ENCODE measurements at places on chromosomes 5 and 9.

GRCh38 chr9:111527347-111527746 lies 2.4 kb downstream of the ZNF483 start:
- no peak for DNase-seq

DNA sequence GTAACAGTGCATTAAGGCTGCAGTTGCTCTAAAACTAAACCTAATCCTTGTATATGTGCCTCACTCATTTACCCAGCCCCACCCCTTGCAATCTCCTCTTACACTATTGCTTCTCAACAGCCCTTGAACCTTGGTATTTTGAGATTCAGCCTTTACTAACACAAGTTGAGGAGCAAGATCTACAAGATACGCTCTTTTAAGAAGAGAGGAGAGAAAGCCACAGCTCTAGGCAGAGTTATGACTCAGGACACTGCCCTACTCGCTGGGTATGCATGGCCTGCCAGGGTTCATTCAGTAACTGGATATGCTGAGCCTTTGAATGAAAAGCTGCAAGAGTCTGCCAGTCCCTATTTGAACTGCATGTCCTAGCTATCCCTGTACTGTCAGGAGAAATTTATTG lies 219.5 kb downstream of the PCSK5 start:
- DNase-seq = no peak

DNA sequence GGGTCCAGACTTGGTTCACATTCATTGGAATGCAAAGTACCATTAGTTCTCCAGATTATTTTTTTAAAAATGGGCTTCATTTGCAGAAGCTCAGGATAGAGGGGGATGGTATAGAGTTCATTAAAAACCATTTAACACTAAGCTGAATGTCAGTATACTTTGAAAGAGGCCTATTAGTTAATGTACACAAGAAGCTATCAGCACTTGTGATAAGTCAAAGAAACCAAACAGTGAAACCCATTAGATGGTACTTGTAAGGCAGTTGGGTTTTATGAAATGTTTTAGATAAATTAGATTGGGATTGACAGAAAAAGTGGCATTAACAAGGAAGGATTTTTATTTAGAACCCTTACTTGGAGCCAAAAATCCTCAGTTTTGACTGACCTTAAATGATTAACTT lies 229.2 kb upstream of the MPDZ start:
- no peak for DNase-seq

DNA sequence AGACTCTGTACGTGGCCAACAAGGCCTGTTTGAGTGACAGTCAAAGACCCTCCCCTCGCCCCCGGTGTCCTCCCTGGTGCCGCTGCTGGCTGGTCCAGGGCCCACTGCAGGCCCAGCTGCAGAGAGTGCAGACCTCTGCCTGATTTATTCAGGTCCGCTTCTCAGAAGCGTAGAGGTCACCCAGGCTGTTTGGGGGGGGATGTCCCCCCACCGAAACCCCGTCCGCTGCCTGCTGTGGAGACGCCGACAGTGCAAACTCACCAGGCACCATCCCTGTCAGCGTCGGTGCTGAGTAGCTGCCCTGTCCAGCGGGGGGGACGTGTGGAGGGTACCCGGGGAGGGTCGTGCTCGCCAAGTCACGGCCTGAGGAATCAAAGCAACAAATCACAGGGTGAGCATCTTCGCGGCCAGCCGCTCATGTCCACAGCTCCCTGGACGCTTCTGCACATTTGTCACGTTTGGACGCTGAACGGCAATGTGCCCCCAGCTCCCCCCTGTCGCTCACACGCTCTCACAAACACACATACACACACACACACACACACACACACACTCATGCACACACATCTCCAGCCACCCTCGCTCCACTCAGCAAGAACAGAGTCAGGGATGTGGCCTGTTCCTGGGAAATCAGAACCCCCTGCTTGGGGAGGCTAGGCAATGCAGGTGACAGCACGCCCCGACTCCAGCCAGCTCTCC lies 152.2 kb downstream of the PAX5 start:
- DNase-seq = no peak

- no peak for DNase-seq
These were observed 536 bp upstream of the COMMD10 start for GRCh38 chr5:116084287-116084691.

- no peak for DNase-seq
These were observed 944.5 kb upstream of the CTNND2 start for GRCh38 chr5:12848709-12849108.

- DNase-seq = no peak
These were observed 102.7 kb downstream of the ADAMTS12 start for GRCh38 chr5:33788922-33789566.

- no peak for DNase-seq
These were observed 235.7 kb upstream of the ADAMTSL1 start for GRCh38 chr9:18238254-18238653.

DNA sequence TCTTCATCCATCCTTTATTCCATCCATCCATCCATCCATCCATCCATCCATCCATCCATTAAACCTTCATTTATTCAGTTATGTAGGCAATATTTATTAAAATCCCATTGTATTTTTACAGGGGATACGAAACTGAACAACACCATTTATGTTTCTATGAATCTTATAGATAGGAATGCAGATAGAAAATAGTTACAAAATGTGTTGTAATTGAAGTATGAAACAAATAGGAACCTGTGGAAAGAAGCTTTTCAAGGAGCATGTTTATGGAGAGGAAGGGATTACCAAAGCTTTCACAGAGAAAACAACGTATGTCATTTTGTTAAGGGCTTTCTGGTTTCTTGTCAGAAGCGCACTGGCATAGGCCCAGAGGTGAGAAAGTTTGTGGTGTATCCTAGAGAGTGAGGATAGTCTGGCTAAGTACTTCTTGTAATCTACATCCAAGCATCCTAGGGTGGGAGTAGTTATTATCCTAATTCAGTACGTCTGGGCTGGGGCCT lies 184.0 kb downstream of the CNTLN start:
- DNase-seq = no peak

DNA sequence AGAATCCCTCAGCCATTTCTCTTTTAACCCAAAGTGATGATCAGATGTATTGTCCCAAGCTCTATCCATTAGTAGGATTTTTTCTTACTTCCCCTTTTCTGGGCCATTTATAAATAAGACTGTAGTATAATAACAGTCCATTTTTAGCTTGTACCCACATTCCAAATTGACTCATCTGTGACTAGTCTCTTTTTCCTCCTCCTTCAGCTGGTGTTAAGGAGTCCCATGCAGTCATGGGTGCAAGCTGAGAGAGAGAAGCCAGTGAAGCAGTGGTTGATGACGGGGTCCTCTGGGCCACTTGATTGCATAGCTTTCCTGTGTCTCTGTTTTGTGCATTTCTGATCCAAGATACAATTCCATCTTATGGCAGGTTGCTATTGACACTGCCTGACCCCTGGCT lies 476.0 kb upstream of the CD180 start:
- no peak for DNase-seq

DNA sequence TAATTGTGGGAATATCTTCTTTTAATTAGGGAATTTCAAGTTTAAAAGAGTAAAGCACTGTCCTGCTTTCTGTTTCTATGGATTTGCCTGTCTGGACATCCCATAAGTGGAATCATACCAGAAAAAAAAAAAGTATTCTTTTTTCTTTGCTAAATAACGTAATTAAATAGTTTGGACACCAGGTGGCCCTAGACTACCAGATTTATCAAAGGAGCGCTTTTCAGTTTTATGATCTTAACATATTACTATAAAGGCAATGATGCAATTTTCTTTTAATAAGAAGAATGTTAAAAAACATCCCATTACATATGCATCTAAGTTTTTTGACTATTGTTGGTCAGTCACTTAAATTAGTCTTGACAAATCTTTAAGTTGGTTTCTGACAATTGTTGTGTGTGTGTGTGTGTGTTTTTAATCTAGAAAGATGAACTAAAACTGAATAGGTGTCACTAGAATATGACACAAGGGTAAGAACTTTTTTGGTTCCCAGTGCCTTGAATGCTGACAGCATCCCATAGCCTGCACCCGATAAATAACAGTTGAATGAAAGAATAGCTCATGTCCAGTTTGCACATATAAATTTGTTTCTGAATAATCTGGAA lies 49.5 kb downstream of the C5orf22 start:
- DNase-seq = no peak

DNA sequence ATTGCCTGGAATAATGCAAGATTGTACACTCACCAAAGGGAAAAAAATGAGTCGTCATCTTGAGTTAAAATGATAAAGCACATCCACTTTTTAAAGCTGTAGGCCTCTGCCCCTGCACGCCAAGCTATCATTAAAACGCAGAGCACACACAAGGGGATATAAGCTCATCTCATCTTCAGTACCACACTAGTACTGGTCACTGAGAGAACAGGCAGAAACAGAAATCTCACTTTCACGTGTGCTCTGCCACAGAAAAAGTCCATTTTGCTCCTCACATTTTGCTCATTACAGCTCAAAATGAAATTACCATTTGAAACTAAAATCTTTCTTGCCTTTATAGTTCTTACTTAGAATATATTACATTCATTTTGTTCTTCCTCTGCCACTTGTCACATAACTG lies 99.2 kb upstream of the SLC30A5 start:
- no peak for DNase-seq

GRCh38 chr9:110049699-110050450 lies 158.1 kb downstream of the C9orf152 start:
- no peak for DNase-seq

DNA sequence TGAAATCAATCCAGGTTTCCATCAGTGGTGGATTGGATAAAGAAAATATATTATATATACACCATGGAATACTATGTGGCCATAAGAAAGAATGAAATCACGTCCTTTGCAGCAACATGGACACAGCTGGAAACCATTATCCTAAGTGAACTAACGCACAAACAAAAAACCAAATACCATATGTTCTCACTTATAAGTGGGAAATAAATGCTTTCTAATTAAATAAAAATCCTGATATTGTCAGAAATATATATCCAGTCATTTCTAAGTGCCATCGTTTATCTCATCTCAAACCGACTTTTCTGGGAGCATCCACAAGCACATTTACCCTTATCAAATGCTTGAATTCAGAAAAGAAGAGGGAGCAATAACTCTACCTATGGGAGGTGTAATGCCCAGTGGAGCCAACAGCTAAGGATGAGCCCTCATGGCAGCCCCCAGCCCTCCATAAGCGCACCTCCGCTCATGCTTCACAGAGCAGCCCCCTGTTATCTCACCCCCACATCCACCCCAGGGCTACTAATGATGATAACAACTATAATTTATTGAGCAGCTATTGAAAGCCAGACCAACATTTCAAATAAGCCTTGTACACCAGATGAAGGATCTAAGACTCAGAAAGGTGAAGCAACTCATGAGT lies 101.7 kb upstream of the SPOCK1 start:
- no peak for DNase-seq

- no peak for DNase-seq
These were observed 13.3 kb upstream of the FEM1C start for GRCh38 chr5:115557667-115558387.

GRCh38 chr5:90301248-90301647 lies 108.3 kb downstream of the CETN3 start:
- DNase-seq = no peak

- peak; percentile 19 for DNase-seq
These were observed 1.1 kb downstream of the CFAP90 start for GRCh38 chr5:7849681-7850394.

DNA sequence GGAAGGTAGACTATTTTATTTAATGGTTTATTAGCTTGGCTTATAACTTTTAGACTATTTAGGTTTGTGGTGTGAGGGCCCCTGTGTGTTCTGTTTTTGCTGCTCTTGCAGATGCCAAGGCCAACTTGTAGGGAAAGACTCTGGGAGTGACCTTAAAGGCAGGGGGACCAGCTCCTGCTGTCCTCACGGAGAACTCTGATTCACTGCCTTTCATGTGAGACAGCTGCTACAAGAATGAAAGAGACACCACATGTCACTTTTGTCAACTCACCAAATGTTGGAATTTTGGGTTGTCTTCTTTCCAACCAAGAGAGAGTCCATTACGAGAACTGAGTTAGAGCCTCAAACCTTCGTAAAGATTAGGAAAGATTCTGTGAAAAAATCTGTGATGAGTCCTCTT lies 258.3 kb upstream of the ADAMTSL1 start:
- no peak for DNase-seq

DNA sequence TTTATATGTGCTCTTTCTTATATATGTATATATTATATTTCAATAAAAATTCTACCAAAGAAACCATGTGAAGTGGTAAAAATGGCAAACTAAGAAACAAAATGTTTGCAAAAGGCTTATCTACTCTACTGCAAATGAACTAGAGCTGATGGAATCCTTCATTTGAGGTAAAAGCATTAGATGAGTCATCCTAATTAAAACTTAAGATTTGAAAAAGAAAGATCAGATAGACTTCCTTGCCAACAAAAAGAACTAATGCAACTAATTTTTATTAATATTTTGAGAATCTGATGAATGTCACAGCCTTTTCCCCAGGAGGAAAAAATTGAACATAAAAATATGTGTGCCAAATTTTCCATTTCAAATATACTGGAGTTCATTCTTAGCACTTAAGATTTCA lies 84.1 kb upstream of the SLCO4C1 start:
- DNase-seq = no peak

- no peak for DNase-seq
These were observed 295.5 kb upstream of the SMC2 start for GRCh38 chr9:103798620-103799019.

- DNase-seq = no peak
These were observed 26.6 kb upstream of the C9orf72 start for GRCh38 chr9:27599870-27600238.

- no peak for DNase-seq
These were observed 11.2 kb downstream of the SLC45A2 start for GRCh38 chr5:33973271-33973670.

GRCh38 chr5:92460505-92460904 lies 1077.4 kb upstream of the ARRDC3 start:
- no peak for DNase-seq

GRCh38 chr5:139975306-139975705 lies 67.8 kb downstream of the NRG2 start:
- peak; percentile 54 for DNase-seq

GRCh38 chr9:90969021-90969675 lies 167.5 kb downstream of the SYK start:
- peak; percentile 91 for DNase-seq

DNA sequence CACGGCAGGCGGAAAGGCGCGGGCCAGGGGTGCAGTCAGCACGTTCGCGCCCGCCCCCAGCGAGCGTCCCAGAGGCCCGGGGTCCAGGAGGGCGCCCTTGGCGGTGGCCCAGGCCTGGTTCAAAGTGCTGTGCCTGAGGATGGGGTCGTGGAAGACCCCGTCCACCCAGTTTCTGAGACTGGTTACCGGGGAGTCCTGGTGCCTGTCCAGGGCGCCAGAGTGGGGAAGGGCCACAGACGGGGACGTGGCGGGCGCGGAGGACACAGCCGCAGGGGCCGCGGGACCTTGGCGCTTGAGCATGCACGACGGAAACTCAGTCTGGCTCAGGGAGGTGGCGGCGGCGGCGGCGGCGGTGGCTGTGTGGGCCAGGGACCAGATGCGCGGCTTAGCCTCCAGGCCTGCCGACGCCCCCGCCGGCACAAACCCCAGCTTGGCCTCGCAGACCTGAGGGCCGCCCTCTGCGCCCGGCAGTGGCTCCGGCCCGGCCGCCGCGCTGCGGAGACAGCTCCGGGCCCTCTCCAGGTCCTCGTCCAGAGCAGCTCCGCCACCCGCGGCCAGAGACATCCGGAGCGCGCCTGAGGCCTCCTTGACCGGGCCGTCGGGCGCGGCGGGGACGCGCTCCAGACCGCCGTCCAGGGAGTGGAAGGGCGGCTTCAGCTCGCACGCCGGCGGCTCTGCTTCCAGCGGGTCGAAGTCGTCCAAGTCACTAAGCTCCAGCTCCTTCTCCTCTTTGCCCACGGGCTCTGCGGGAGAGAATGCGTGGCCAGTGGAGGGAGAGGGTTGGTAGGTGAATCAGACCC lies 4.5 kb downstream of the IRX4 start:
- DNase-seq = no peak

All from NCI-H524 treated with DMSO at 0.1 percent for 48 hours (cell line).